ENCODE measurements at places on chromosomes 1 and 21. TPM values are rescaled to one million over a fixed set of nuclear protein-coding genes. Genes with fewer than 3 reads are reported as not detected.

CELA3A gene
- not detected for total RNA-seq

CNR2 gene
- 0.20 TPM for total RNA-seq

RABGGTB gene
- total RNA-seq = 212 TPM

FCGR1A gene
- not detected for total RNA-seq

All from CD8-positive, alpha-beta memory T cell (primary cell).